ENCODE measurements at places on chromosomes 12 and 14. TPM values are rescaled to one million over a fixed set of nuclear protein-coding genes. Genes with fewer than 3 reads are reported as not detected.

DNA sequence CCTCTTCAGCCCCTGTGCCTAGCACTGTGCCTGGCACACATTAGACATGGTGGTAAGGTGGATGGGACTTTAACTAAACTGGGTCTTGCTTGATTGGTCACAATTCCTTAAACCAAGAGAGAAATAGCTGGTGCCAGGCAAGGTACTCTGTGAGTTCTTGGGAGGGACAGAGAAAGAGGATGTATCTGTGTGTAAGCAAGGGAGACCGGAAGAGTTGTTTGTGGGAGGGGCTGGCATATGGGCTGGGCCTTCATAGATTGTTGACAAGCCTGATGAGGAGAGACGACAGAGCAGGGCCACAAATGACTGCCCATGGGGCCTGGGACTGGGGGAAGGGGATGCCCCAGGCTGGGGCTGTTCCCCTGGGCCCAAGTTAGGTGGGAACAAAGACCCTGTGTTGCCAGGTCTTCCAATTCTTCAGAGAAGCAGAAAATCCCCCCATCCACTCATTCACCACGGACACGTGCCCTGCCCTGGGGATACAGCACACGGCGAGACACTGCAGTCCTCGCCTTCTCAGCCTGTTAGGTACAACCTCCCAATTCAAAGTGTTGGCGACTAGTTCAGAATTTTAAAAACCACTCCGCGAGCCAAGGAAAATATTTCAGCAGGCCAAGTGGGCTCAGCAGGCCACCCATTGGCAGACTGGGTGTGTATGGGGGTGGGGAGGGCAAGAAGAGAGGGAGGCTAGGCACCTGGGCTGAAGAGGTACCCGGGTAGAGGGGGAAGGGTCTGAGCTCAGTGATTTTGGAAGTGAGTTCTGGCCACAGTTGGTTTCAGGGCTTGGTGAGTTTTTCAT, 11.4 kb upstream of the CYP46A1 start:
- DNase-seq: no peak

GPRC5D gene
- not detected for total RNA-seq

RGS6 gene
- total RNA-seq: not detected

- DNase-seq: no peak
These were observed 186.2 kb downstream of the SNAPC1 start for GRCh38 chr14:61948376-61948775.

- peak; percentile 31 for DNase-seq
These were observed 645 bp downstream of the KITLG start for GRCh38 chr12:88579601-88580050.

DNA sequence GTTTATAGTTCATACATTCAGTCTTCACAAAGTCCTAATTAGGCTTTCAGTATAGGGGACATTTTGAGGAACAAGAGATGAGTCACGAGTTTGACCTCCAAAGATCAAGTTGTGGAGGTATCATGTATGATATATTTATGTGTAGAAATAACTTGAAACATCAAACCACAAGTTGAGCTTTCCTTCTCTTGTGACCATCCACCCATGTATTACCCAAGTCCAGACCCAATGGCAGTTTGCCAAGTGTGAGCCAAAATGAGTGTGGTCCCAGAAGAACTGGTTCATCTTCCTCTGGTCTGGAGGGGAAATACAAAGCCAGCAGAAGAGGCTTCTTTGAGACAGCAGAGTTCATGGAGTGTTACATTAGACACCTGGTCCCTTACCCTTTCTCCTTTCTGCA, 104.9 kb downstream of the ATP23 start:
- no peak for DNase-seq

All from HT1080 (cell line).